CD4-positive, alpha-beta T cell (primary cell): ENCODE measurements at places on chromosomes 2 and 18.
A peak's percentile ranks its signal among the peaks of the same experiment; 100 is the strongest.

GRCh38 chr2:71747559-71747958 lies 294.2 kb downstream of the DYSF start:
- DNase-seq: no peak

GRCh38 chr2:165369131-165369897 lies 100.2 kb upstream of the CSRNP3 start:
- DNase-seq: no peak

- no peak for DNase-seq
Observed at GRCh38 chr2:128765811-128766210, 447.1 kb upstream of the HS6ST1 start.

DNA sequence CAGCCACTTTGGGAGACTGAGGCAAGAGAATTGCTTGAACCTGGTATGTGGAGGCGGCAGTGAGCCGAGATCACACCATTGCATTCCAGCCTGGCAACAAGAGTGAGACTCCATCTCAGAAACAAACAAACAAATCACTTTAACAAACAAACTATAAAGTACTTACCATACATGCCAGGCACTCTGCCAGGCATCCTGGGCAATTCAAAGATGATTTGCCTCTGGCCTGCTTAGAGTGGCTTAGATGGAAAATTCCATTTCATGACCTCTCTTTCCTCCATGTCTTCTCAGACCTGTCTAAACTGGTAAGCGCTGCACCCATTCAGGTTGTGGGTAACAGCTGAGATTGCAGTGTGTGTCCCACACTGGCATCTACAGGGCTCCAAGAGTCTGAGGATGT lies 273.2 kb downstream of the BCL2 start:
- DNase-seq: no peak

DNA sequence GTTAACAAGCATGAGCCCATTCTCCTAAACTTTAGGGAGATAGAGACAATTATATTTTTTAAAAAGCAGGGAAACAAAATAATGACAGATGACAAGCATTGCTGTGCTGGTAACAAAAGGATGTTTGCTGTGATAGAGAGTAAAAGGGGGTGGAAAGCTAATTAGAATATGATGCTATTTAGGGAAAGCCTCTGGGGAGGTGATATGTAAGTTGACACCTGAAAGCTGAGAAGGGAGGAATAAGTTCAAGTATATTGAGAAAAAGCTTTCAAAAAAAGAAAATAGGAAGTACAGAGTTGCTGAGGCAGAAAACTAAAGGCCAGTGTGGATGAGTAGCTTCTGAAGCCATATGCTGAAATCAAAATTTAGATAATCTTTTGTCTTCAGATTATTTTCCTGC lies 565.2 kb upstream of the NRXN1 start:
- DNase-seq: no peak

DNA sequence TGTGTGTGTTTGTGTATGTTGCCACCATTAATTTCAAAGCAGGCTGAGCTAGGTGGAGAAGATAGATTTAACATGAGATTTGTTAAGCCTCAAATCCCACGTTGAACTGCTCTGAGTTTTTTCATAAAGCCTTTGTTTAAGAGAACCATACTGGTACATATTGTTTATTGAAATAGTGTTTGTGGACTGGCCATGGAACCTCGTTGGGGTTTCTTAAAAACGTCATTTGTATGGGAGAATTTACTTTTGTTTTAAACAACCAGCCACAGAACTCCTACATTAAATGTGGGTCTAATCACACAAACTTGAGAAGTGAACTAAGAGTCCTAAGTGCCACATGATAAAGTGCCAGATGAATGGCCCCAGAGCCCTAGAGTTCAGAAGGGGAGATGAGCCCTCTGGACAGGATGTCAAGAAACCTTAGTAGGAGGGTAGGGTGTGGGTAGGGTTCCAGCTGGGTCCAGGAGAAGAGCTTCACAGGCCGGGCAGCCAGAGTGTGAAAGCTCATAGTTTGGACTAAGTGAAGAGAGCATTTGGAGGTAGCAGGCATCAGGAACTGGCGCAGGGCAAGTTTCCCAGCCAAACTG lies 120.6 kb upstream of the EML6 start:
- no peak for DNase-seq

DNA sequence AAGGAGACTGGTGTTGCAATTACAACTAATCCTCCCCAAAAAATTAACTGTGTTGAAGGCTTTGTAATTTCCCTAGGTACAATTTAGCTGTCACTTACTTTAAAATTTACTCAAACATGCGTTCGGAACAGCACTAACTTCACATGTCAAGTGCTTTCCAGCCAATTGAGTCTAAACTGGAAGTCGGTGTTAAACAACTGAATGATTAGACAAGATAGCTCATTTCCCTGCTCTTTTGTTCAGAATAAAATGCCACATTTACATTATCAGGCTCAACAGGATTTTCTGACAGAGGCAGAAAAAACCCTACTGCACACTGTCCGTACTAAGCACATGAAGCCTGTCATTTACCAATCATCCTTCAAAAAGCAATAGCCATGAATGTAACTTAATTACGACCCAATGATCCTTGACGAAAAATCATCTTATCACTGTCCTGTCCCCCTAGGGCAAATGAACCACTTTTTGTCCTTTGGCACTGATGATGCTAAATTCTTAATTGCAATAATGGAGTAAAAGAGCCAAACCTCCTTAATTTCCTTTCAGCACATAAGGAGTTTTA lies 56.0 kb downstream of the LRPPRC start:
- DNase-seq: no peak

- DNase-seq: no peak
Observed at GRCh38 chr2:88753833-88754584, 62.5 kb downstream of the RPIA start.

DNA sequence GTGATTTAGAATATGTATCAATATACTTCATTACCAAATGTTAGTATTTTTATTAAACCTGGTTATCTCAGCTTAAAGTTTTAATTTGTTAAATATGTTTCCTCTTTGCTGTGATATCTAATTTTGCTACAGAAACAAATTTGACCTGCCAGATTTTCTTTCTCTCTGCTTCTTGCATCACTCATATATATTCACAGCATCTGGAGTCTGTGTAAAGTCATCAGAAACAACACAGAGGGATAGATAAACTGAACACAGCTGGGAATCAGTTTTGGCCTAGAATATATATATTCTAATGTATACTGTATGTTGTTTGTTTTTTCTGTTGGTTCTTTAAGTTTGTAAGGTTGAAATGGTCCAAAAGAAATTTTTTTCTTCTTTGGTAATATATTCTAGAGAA lies 8.5 kb downstream of the PSMD14 start:
- no peak for DNase-seq

DNA sequence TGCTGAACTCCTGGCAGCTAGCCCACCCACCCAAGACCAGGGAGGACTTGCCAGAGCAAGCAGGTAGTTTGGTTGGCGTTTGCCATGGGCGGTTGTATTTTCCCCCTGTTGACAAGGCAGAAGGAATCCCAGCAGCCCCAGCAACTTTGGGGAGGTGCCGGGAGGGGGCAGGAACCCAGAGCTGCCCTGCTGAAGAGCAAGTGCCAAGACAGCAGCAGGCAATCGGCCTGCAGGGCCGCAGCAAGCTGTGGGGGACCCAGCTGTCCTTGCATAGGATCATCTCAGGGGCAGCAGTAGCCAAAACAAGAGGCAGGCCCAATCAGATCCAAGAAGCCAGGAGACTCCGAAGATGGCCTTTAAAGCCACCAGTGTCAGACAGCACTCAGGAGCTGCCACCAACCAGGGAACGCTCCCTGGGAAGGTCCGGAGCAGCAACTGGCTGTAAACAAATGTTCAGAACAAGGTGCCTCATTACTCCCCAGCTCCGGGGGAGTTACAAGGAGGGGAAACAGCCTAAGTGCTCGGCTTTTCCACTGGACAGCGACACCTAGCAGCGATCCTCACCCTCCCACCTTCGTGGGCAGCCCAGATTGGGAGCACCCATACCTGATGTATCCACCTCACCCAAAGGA lies 2.1 kb downstream of the ST8SIA5 start:
- DNase-seq: no peak

DNA sequence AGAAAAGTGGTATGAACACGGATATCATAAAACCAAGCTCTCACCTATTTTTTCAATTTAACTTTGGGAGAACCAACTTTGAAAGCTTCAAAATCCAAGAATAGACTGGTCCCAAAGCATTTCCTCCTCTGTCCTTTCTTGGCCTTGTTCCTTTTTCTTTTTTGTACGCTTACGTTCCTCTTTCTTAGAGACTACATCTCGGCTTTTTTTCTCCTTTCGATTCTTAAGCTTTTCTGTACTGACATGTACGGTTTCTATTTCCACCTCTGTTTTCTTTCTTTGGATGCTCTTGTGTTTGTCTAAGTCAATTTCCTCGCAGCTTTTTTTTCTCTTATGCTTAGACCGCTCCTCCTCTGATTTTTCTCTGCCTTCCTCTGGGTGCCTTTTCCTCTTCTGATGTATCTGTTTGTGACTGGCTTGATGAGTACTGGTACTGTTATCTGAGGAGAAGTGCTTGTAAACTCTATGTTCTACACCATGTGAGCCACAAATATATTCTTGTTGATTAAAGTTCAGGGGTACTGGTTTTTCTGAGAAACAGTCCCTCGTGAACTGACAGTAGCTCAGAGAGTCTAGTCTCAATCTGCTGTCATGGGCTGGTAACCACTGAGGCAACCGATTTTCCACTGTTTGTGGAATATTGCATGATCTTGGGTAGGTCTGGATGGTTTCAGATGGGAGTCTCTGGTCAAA lies 11.5 kb upstream of the RNU2-63P start:
- no peak for DNase-seq

GRCh38 chr2:40400336-40400953 lies 51.4 kb downstream of the SLC8A1 start:
- DNase-seq: no peak

DNA sequence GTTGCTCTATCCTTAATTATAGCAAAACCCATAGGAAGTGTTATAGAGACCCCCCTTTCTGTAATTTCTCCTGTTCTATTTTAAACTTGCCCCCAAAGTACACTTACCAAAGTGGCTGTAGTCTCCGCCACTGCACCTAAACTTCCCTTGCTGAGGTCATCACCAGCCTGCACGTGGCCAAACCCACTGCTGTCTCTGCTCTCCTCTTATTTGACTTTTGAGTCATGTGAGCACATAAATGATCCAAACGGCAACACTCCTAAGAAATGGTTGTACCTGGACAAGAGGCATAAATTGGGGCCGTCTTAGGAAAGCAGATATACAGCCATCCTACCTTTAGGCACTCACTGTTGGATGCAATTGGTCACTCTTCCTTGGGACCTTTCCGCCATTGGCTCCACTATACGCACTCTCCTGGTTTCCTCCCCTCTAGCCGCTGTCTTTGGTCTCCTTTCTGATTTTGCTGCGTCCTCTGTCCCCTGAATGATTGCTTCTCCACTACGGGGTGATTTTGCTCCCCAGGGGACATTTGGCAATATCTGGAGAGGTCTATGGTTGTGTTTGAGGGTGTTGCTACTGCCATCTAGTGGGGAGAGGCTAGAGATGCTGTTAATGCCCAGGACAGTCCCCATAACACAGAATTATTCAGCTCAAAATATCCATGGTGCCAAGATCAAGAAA lies 19.2 kb upstream of the IL36G start:
- no peak for DNase-seq

DNA sequence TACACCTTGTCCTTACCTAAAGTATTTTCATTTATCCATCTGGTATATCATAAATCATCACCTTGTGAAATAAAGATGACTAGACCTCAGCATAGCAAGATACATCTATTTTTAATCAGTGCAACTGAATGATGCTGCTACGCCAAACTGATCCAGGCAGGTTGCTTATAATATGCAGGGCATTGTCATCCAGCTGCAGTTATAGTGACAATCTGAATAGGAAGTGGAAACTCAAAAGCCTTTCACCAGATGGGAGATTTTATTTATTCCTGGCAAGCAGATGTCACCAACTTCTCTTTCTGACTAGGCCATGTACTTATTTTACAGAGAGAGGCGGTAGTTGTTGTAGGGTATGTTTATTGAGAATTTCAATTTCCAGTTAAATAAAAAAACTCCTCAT lies 747.3 kb downstream of the ADCYAP1 start:
- DNase-seq: no peak

- no peak for DNase-seq
Observed at GRCh38 chr18:71707400-71707799, 836.7 kb downstream of the CBLN2 start.

GRCh38 chr2:162342321-162342720 lies 1.6 kb upstream of the GCA start:
- DNase-seq: no peak

DNA sequence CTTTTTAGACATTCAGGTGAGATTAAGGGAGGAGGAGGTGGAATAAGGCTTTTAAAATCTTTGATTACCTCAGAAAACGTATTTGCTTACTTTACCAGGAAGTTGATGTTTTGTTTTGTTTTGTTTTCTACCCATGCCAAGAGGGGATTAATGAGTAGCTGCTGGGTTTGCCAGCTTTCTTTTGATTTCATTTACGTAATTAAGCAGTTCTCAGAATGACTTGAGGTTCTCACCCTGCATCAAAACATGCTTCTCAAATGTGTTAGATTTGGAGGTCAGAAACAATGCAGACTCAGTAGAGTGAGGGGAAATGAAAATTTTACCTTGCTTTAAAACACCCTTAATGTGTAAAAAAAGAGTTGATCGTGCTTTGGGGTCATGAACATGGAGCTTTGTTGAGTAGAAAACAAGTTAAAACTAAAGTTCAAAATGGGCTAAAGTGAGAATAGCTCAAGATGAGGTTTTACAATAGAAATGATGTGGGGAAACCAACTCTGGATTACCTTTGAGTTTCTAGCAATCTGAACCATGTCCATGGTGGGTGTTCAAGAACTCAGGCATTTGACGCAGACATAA lies 217.1 kb upstream of the EPAS1 start:
- no peak for DNase-seq

GRCh38 chr2:192286093-192286701 lies 91.5 kb upstream of the TMEFF2 start:
- DNase-seq: no peak

GRCh38 chr2:169965495-169965894 lies 138.2 kb downstream of the UBR3 start:
- DNase-seq: no peak

DNA sequence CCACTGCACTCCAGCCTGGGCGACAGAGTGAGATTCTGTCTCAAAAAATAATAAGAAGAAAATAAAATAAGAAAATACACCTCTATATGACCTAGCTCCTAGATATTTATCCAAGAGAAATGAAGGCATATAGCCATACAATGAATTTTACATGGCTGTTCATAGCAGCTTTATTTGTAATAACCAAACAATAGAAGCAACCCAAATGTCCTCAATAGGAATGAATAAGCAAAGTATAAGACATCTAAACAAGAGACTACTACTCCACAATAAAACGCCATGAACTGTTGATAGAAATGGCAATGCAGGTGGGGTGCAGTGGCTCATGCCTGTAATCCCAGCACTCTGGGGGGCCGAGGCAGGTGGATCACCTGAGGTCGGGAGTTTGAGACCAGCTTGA lies 31.2 kb upstream of the MYCN start:
- no peak for DNase-seq

- DNase-seq: peak; percentile 51
Observed at GRCh38 chr2:160492401-160493226, 993 bp downstream of the RBMS1 start.

- peak; percentile 16 for DNase-seq
Observed at GRCh38 chr2:70553334-70553583, 367 bp downstream of the TGFA start.

GRCh38 chr18:22370414-22370813 lies 47.3 kb downstream of the CTAGE1 start:
- no peak for DNase-seq
